Common myeloid progenitor, CD34-positive (primary cell): ENCODE measurements at places on chromosomes 3 and 15.

- no peak for DNase-seq
Observed at GRCh38 chr3:151859905-151860304, 13.5 kb upstream of the SUCNR1 start.

DNA sequence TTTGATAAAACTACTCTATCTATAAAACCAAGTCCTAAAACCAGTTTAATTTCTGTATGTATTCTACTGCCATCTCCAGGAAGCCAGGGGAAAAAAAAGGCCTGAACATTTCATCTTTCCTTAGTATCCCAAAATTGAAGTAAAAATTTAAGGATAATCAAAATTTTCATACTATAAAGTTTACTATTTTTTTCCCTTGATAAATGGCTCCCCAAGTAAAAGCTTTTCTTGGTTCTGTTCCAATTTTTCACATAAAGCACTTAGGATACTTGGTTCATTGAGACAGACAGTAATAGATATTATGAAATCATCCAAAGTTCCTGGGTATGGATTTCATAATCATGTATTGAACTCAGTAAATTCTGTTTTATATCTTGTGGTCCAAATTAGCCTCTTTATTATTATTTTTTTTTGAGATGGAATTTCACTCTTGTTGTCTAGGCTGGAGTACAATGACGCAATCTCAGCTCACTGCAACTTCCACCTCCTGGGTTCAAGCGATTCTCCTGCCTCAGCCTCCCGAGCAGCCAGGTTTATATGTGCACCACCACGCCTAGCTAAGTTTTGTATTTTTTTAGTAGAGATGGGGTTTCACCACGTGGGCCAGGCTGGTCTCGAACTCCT is 34.5 kb downstream of the ICE2 start:
- no peak for DNase-seq

- DNase-seq: no peak
Observed at GRCh38 chr15:89523101-89523500, 26.7 kb upstream of the RHCG start.

- no peak for DNase-seq
Observed at GRCh38 chr3:53194210-53195065, 33.4 kb downstream of the PRKCD start.

DNA sequence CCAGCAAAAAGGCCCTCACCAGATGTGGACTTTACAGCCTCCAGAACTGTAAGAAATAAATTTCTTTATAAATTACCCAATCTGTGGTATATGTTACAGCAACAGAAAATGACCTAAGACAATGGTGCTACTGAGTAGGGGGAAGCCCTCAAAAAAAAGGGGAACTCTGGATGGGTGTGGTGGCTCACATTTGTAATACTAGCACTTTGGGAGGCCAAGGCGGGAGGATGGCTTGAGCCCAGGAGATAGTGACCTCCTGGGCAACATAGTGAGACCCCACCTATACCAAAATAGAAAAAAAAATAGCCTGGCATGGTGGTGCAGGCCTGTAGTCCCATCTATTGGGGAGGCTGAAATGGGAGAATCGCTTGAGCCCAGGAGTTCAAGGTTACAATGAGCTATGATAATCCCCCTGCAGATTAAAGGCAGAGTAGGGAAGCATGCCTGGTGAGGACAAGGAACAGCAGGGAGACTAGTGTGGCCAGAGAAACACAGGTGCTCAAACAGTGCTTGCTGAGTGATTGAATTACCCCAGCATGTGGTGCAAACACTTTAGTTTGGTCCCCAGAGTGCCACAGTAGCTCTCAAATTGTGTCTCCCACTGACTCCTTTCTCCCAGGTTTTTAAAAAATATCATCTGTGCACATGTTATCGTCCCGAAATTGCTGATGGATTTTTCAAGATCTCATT is 13.9 kb upstream of the USP3 start:
- DNase-seq: peak; percentile 68

GRCh38 chr3:197083486-197083885 is 53.9 kb upstream of the MELTF start:
- no peak for DNase-seq

DNA sequence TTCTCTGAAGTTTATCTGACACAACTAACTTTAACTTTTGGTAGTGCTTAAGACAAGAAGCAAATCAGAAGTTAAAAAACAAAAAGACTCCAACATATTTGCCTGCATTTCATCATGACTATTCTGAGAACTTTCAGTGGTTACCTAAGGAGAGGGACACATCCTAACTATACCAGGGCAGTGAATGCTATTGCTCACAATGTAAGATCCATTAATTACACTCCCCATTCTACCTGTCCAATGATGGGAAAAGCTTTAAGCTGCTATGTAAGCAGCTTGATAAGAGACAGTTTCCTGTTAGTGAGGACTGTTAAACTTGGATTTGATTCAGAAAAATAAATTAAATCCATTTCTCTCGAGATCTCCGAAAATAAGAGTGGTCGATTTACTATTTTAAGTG is 37.5 kb downstream of the SERPINI1 start:
- DNase-seq: no peak

DNA sequence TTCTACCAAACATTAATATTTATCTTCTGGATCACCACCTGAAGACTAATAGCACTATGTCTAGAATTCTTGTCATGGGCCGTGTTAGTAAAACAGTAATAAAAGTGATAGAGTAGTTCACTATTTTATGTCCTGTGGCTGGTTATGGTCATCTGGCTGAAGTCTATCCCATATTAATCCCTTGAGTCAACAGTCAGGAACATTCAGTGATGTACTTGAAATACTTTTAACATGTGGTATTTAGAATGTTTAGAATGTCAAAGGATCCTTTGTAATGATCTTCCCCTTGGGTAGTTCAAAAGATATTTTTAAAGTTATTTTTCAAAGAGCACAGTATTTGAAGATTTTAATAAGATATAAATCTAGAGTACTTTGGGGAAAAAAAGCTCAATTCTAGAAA is 117.0 kb downstream of the MBNL1 start:
- DNase-seq: no peak

DNA sequence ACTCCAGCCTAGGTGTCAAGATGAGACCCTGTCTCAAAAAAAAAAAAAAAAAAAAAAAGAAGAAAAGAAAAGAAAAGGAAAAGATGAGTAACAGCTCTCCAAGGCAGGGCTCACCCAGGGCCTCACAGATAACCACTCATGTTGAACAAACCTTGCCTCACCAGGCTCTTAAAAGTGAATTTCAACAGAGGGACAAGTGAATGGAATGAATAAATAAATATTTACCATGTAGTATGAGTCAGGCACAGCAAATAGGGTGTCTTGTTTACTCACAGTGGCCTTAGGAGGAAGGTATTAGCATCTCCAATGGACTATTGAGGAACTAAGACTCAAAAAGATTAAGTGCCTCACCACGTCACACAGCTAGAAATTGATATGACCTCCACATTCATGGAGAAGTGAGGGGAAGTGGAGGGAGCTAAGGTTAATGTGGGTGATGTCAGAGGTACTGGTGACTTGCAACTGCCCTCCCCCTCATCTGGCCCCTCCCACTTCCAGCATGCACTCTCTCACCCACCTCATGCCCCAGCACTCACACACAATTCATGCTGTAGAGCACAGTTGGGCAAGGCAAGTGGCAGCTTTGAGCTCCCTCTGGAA is 255.5 kb downstream of the UACA start:
- peak; percentile 93 for DNase-seq

DNA sequence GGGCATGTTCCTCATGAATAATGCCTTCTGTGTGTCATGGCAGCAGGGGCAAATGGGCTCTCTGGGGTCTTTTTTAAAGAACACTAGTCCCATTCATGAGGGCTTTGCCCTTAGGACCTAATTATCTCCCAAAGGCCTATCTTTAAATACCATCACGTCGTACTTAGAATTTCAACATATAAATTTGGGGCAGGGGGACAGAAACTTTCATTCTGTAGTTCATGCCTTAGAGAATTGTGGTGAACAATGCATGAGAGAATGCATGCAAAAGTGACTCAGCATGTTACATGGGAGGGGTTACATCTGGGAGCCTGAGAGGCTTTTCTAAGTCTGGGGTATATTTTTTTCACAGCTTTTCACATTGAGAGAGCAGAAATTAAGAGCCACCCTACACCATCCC is 208.5 kb upstream of the ROPN1 start:
- no peak for DNase-seq

DNA sequence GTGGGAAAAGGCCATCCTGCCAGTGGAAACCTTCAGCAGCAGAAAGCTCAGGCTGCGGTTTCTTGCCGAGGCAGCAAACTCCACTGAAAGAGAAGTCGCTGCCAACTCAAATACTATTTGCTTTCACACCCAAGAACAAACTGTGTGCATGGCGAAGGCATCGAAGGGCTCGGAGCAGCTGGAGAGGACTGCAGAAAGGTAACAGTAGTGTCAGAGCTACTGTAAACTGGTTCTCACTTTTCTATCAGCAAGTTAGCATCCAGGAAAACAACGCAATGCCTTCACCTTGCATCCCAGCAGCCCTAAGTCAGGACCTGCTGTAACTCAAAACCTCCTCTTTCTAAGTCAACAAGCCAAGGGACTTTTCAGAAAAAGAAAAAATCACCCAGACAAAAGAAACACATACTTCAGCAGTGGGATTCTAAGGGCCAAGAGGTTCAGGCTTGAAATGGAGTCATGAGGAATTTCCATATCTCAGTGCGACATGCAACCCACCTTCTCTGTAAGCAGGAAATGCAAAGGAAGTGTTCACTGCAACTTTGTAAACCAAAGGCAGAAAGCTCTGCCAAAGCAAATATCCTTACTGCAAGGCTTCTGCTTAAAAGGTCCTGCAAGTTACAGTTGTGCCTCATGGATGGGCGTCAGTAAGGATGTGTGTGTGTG is 193.5 kb downstream of the FOXP1 start:
- DNase-seq: peak; percentile 87

- no peak for DNase-seq
Observed at GRCh38 chr3:65810302-65810701, 228.4 kb downstream of the MAGI1 start.

GRCh38 chr15:63596676-63597037 is 530 bp upstream of the FBXL22 start:
- DNase-seq: no peak

GRCh38 chr15:74365598-74366445 is 1.6 kb downstream of the CYP11A1 start:
- peak; percentile 55 for DNase-seq

GRCh38 chr15:70199540-70200410 is 102.1 kb upstream of the TLE3 start:
- DNase-seq: peak; percentile 31

DNA sequence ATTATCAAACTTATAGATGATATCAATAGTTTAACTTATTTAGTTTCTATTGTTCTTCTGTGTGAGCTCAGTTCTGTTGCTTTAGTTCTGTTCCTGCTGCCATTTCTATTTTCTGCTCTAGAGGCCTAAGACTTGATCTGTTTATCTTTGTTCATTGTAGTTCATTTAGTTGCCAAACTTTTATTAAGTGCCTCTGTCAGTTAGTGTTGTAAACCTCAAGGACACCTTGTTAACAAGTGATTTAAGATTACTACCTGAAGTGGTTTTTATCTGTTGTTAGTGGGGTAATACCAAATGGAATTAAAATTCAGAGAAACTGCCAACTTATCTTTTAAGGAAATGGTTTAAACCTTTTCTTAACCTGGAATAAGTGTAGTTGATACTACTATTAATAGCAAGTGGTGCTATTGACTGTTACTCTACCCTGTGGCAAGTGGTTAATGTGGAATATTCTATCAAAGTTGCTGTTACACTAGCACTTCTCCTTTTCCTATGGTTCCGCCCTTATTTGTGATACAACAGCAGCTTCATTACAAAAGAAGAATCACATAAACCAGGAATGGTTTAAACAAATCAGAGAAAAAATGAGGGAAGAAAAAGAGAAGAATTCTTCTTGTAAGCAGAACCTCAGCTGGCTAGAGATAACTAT is 500.6 kb upstream of the GOLIM4 start:
- DNase-seq: peak; percentile 68

GRCh38 chr3:54240-54639 is 142.3 kb upstream of the CHL1 start:
- no peak for DNase-seq

- DNase-seq: no peak
Observed at GRCh38 chr3:180250172-180250571, 213.4 kb upstream of the PEX5L start.

DNA sequence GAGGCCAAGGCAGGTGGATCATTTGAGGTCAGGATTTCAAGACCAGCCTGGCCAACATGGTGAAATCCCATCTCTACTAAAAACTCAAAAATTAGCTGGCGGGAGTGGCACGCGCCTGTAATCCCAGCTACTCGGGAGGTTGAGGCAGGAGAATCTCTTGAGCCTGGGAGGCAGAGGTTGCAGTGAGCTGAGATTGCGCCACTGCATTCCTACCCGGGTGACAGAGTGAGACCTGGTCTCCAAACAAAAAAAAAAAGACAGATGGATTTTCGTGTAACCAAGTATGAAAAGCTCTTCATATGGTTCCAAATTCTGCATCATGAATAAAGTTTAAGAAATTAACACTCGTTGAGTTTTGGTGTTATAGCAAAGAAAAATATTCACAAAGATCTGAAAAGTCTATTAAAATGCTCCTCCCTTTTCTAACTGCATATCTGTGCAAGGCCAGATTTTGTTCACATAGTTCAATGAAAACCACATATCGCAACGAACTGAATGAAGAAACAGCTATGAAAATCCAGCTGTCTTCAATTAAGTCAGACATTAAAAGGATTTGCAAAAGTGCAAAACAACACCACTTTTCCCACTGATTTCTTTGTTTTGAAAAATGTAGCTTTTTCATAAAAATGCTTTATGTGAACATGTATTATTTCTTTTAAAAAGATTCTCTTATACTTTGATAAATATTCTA is 23.8 kb upstream of the FBLN2 start:
- no peak for DNase-seq

GRCh38 chr3:101128786-101129185 is 135.6 kb upstream of the ABI3BP start:
- DNase-seq: no peak

- DNase-seq: no peak
Observed at GRCh38 chr3:13019243-13020095, 53.8 kb downstream of the IQSEC1 start.

DNA sequence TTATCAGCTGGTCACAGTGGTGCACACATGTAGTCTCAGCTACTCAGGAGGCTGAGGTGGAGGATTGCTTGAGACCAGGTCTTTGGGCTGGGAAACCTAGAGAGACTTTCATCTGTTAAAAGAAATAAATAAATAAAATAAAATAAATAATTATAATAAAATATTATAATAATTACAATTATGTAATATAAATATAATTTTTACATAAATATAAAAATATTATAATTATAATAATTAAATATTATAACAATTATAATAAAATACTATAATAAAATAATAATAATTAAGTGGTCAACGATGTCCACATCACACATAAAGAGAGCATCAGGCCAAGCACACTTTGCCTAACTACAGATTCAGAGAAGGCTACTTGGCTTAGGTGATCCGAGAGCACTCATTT is 14.6 kb downstream of the QRICH1 start:
- no peak for DNase-seq
